NCI-H1092 treated with DMSO at 0.1 percent for 48 hours (cell line): ENCODE measurements at places on chromosomes 1 and 21.

DNA sequence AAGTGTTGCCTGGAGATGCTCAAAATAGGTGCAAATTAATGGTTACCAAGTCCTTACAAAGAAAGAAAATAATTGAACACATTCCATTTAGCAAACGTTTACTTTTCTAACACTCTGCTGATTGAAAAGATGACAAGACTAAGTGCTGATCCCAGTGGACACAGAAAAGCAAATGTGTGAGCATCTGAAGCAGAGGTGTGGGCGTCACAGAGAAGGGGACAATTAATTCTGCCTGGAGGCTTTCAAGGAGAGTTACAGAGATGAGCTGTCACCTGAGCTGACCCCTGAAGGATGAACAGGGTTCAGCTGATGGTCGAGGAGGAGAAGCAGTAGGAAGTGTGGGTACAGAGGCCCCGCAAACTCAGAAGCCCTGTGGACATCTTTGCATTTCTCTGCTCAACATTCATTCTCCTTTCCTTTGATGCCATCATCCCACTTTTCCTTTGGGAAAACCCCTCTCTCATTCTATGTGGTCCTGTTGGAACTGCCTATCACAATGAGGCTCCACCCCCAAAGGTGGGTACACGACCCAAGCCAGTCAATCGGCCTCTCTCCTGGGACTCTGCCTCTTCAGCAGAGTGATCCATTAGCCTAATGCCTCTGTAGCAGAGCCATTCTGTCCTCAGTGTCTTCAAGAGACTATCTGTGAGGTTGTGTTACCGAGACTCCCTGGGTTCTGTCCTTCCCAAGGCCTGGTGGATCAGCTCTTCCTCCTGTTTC, 17.2 kb upstream of the PLA2G2E start:
- DNase-seq, result no peak

DNA sequence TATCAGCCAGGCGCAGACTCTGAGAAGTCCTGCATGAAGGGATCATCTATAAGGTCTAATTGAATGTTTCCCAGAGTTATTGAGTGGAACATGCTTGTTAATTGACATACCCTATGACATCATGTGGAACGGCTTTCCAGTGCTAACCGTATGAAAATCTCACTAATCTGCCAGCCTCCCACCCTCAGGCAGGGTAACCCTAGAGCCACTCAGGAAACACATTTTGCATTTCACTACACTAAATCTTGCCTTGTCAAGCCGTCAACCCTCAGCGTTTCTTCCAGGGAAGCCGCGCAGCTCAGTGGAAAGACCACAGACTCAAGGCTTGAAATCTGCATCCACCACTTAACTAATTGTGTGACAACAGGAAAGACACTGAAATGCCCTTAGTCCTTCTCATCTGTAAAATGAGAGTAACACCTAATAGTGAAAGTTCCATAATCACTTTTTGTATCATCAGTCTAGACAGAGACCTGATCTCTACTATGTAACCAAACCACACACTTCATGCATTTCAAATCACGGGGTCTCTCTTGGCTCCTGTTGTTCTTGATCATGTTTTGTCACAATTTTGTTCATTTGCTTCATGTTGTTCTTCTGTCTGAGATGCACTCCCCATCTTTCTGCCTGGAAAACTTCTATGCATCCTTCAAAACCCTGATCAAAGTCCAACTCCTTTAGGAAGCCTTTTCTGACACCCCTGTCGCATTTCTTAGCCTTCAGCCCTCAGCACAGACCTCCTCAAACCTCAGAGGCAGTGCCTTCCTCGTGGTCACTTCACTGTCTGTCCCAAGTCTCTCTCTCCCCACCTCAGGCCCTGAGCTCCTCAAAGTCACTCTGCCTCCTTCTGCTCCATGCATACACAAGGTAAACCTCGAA, 246.5 kb downstream of the TOMM20 start:
- no peak for DNase-seq

- no peak for DNase-seq
These were observed 44.0 kb downstream of the MAGI3 start for GRCh38 chr1:113434081-113434873.

DNA sequence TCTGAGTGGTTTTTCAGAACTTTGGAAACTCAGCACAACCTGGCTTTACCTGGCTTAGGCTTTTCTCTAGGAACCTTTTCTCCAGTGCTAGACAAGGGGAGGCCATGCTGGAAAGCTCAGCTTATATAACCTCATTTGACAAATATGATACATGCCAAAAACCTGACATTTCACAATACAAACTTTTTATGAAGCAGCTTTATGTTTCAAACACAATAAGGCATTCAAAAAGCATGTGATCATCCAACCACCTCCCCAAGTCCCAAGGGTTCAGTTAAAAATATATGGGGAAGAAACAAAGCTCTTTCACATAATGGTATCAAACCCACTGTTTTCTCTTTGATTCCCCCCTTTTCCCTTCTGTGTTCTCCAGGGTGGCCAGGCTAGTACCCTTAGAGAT, 63.7 kb downstream of the ZC3H11B start:
- DNase-seq, result no peak

DNA sequence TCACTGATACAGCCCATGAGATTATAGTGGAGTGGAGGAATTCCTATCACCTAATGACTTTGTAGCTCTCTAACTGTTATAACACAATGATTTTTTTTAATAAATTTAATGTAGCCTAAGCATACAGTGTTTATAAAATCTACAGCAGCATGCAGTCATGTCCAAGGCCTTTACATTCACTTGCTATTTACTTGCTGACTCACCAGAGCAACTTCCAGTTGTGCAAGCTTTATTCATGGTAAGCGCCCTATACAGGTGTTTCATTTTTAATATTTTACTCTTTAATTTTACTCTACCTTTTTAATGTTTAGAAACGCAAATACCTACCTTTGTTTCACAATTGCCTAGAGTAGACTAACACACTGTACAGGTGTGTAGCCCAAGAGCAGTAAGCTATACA, 1652.2 kb downstream of the BRINP3 start:
- no peak for DNase-seq

- DNase-seq, result no peak
These were observed 144.5 kb upstream of the DNAH14 start for GRCh38 chr1:224785040-224785328.

DNA sequence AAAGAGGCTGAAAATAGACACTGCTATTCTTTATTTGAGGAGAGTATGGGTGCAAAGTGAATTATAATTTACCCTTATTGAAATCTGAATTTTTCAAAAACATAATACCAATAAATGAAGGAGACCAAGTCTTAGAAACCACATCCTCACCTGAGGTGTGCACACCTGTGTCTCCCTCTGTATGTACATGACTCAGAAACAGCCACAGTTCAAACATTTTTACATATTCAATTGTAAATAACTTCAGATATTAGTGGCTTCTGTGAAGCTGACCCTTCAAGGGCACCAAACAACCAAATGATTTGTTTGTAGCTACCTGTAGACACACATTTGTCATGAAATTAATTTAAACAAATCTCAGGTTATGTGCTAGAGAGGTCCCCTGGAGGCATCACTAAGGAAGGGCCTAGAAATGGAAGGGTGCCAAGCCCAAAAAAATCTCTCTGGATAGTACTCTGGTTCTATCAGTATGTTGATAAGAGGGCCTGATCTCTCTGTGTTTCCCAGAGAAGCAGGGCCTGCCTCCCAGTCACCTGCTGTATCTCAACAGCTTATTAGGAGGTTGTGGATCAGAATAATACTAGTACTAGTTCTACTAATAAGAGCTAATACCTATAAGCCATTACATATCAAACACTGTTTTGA, 28.1 kb downstream of the ERI3 start:
- no peak for DNase-seq
